ENCODE measurements at places on chromosomes 16 and 17.

DNA sequence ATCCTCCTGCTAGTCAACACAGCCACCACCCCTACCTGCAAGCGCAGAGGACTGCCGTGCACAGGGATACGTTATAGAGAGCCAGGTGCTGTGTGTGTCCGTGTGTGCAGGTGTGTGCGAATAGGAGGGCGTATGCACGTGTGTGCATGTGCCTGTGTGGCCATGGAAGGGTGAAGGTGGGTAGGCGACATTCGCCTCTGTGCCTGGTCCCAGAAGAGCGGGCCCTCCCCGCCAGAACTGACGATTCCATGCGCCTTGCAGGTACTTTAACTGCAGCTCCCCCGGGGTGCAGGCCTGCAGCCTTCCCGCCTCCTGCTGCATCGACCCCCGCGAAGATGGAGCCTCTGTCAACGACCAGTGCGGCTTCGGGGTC is 8.7 kb downstream of the PDE6G start:
- no peak for DNase-seq

GRCh38 chr17:62150471-62150870 is 85.4 kb upstream of the MED13 start:
- DNase-seq: no peak

GRCh38 chr17:55308613-55309391 is 44.0 kb downstream of the HLF start:
- no peak for DNase-seq

DNA sequence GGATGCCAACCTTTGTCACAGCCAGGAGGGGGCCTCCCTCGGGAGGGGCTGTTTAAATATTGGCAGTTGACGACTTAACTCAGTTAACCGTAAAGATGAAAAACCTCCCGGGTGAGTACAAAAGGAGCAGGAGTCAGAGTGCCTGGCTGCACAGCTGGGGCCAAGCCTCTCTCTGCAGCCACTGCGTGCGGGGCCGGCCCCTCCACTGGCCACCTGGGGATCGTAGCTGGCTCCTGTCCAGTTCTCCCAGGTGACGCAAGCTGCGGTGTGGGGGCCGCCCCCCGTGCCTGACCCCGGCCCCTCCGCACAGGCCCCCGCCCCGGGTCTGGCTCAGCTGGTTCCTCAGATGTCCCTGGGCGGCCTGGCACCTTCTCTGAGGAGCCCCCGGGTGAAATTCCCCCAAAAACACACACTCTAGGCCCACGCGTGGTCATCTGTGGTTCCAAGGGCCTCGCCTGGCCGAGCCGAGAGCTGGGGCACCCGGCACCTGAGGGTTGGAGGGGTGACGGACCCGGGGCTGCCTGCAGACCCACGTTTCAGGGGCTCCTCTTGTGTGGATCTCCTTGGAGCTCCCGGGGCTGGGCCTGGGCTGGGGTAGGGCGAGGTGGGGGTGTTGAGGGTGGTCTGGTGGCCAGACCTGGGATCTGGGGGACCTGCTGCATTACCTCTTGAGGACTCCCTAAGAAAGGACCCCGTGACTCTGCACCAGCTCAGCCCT is 7.4 kb upstream of the CACNA1H start:
- DNase-seq: no peak

DNA sequence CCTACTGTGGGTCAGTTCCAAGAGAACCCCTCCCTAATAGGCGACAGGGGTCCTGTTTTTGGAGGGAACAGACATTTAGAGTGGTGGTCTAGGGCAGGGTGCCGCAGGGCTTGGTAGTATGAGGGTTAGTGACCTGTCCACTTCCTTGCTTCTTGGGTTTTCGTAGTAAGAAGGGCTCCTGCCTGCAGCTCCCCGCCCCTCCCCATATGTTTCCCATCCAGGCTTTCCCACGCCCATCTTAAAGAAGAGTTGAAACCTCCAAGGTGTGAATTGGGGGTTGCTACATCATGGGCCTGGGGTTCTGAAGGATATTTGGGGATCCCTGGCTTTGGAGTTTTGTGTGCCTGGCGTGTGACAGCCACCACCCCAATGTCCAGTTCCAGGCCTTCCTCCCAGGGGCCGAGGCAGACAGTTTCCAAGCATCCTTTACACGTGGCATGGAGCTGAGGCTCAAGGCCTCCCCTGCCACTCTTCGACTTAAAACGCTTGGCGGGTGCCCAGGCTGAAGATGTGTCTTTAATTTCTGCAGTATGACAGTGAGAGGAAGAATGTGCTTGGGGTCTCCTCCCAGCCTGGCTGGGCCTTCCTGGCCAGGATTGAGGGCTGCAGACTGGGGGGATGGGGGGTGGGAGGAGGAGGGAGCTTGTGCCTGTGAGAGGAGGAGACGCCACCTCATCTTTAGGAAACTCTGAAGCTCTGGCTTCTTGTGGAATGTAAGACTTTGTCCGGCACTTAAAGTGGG is 2.3 kb upstream of the COL1A1 start:
- no peak for DNase-seq

DNA sequence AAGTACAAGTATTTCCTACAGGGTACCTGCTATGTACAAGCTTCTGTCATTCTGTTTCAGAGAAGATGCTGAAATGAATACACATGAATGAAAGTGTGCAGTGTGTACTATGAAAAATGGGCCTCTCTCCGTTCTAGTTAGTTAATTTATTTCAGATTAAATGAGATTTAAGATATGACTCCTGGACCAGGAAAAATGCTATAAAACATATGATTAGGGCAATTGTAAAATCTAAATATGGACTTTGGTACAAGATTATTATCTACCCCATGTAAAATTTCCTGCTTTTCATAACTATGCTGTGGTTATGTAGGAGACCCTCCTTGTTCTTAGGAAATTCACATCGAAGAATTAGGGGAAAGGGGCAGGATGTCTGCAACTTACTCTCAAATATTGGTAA is 28.9 kb downstream of the MYO1D start:
- no peak for DNase-seq

GRCh38 chr16:19294156-19294649 is 8.7 kb downstream of the CLEC19A start:
- no peak for DNase-seq

GRCh38 chr17:69246726-69247375 is 18.2 kb upstream of the ABCA10 start:
- DNase-seq: peak; percentile 45

DNA sequence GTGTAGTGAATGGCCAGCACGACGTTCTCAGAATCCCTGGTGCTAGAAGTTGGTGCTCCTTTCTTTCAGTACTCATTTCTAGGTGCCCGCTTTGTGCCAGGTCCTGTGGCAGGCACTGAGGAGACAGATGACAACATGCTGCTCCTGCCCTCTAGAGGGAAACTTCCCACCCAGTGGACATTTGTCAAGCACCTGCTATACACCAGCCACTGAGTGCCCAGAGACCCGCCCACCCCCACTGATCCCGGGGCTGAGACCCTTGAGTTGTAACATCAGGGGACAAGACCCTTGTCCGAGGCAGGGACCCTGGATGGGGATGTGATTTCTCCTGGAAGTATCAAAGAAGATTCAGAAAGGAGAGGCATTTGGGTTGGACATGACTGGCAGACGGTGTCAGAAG is 25.1 kb downstream of the UNC13D start:
- DNase-seq: peak; percentile 21

GRCh38 chr17:41540921-41541625 is 13.0 kb upstream of the KRT19 start:
- no peak for DNase-seq

DNA sequence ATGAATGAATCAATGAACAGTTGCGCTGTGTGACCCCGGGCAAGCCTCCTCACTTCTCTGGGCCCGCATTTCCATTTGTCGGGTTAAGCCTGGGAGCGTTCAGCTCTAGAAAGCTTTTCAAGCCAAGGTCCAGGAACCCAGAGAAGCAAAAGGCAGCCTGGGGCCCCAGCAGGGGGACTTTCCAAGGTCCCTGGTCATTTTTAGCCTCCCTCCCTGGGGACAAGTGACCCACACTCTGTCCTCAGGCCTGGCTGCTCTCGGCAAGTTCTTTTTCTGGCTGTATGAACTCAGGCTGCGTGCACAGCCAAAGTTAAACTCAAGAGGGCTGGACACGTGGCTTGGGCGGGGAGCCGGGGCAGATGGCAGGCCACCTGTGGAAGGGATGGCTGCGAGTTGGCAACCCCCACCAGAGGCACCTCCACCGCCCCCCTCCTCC is 41.4 kb upstream of the CIBAR2 start:
- DNase-seq: no peak

DNA sequence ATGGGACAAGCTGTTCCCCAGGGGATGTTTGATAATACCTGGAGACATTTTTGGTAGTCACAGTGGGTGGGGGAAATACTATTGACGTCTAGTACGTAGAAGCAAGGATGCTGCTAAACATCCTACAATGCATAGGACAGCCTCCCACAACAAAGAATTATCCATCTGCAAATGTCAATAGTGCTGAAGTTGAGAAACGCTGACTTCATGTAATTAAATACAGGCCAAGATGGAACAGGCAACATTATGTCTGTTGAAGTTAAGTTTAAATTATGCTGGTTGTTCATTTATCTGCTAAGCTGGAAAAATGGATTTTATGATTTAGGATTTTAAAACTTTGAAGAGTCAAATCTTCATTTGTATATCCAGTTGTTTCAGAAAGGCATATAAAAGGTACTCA is 341.2 kb upstream of the DYNLRB2 start:
- DNase-seq: no peak

- no peak for DNase-seq
Observed at GRCh38 chr16:11399261-11399831, 54.1 kb downstream of the RMI2 start.

DNA sequence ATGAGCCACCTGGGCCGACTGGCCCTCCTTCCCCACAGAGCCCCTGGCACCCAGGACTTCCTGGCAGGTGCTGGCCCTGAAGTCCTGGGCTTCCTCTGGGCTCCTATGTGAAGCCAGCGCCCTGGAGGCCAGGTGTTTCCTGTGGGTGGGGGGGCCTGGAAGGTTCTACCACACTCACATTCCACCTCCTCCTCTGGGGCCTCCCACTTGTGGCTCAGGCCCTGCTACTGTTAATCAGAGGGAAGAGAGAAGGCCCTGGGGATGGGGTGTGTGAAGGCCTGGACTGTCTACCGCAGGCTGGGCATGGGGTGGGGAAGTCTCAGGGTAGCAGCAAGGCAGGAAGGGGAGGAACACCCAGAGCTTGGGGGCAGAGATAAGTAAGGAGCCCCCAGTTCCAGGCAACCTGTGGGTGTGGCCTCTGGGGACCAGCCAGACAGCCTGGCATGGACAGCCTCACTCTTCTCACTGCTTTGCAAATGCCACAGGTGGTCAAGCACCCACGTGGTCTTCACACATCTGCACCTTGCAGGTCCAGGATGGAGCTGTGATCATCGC is 111.9 kb upstream of the TNRC6C start:
- DNase-seq: peak; percentile 37

DNA sequence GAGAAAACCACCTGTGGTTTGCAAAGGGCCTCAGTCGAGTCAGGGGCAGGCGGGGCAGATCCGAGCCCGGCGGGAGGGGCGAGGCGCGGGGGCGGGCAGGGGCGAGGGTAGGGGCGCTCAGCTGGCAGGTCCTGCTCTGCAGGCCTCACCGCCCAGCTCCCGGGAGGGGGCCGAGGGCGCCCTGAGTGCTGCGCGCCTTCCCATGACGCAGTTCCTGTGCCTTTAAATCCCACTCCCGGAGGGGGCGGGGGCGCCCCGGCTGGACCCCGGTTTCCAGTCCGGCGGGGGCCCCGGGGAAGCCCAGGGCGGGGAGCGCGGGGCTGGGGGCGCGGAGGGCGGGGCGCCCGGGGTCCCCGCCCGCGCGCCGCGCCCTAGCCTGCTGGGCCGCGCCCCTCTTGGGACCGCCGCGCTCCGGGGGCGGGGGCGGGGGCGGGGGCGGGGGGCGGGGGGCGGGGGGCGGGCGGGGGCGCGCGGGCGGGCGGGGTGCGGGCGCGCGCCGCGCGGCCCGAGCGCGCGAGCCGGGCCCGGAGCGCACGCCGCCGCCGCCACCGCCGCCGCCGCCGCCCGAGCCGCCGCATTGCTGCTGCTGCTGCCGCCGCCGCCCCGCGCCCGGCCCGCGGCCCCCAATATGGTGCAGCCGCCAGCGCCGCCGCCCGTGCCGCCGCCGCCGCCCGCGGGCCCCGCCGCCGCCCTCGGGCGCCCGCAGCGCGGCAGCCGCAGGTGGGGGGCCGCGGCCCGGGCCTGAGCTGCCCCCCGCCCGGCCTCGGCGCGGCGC is at the start of gene JPH3:
Gene JPH3 (plus strand): TSS at position 508 of the 775 bp plus-strand sequence. CDS start 639 bp downstream, outside the sequence.
- DNase-seq: no peak

DNA sequence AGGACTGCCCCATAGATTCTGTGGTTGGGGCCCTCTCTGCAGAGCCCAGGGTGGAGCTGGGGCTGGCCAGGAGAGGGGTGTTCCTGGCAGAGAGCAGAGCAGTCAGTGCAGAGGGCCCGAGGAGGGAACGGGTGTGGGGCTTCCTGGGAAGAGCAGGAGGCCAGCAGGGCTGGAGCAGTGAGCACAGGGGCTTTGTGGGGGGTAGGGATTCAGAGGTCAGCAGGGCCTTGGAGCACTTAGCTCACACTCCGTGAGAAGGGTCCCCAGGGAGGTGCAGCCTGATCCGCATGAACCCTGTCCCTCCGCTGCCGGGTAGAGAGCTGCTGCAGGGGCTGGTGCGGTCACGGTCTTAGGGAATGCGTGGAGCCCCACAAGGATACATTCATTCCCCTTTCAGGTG is 113.0 kb upstream of the CIBAR2 start:
- DNase-seq: no peak

- no peak for DNase-seq
Observed at GRCh38 chr17:34974179-34974578, 6.1 kb upstream of the LIG3 start.

- no peak for DNase-seq
Observed at GRCh38 chr17:49895812-49896211, 47.9 kb upstream of the TAC4 start.

DNA sequence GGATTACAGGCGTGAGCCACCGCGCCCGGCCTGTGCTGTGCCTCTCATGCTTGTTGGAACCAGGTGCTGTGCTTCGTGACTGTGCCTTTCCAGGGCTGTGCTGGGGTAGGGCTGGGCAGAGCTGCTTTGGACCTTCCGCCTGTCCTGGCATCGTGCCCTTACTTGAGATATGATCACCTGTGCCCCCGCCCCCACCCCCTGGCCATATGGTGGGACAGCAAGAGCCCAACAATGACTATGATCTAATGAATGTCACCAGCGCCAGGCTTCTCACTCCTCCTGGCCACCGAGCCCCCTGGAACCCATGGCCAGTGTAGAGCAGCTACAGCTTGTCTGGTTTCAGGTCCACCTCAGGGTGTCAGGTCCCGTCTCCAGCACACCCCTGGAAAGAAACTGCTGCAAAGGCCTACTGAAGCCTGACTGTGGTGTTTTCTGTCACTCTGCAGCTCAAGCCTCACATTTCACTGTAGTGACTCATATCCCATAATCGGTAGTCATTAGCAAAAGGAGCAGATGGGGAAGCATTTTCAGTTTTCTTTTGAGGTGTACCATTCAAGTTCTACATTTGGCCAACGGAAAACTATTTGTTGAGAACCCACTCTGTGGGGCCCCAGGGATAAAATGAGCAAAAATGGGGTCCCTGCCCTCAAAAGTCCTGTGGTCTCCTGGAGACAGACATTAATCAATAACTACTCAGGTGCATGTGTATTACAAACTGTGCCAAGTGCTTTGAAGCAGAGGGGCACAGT is 22.1 kb downstream of the FCSK start:
- DNase-seq: no peak

GRCh38 chr17:50062293-50063243 is 6.7 kb downstream of the ITGA3 start:
- DNase-seq: no peak

GRCh38 chr17:62902531-62903220 is 63.4 kb upstream of the TANC2 start:
- no peak for DNase-seq

Data from hematopoietic multipotent progenitor cell treated with erythropoietin and hydrocortisone succinate and interleukin-3 and kit ligand, for 17 days (in vitro differentiated cells).